ENCODE measurements at places on chromosomes 3 and 15.

GRCh38 chr3:189167027-189167766 lies 4.6 kb upstream of the TPRG1 start:
- DNase-seq = no peak

DNA sequence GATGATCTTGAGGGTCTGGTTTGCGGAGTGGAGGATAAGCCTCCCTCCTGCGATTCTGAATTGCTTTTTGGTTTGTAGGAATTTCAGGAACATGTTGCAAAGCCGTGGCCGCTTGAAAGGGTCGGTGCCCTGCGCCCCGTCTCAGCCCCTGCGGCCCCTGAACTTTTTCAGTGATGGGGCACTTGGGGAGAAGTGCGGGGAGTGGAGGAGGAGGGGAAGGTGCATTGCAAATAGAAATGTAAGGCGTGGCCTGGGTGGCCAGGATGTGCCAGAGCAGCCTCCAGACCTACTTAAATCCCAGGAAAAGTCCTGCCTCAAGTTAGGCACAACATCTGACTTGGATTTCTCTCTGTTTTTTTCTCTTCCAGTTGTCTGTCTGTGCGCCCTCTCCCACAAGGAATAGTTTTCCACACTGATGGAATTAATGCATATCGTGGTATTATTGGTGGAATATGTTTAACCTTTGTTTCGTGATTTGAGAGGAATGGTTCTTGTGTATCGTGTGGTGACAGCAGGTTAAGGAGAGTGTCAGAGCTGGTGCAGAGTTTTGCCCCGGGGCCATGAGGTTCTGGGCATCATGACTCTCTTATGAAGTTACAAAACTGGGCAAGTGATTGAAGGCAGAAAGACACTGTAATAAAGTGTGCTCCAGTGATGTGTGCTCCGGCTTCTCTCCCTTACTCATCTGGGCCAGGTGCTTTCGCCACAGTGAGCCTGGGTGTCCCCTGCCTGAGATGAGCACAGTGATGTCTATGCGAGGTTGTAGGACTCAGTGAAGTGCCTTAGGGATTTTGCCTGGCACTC lies 153.8 kb downstream of the PGPEP1L start:
- no peak for DNase-seq

GRCh38 chr15:76062286-76062685 lies 2.5 kb downstream of the TMEM266 start:
- DNase-seq = no peak

DNA sequence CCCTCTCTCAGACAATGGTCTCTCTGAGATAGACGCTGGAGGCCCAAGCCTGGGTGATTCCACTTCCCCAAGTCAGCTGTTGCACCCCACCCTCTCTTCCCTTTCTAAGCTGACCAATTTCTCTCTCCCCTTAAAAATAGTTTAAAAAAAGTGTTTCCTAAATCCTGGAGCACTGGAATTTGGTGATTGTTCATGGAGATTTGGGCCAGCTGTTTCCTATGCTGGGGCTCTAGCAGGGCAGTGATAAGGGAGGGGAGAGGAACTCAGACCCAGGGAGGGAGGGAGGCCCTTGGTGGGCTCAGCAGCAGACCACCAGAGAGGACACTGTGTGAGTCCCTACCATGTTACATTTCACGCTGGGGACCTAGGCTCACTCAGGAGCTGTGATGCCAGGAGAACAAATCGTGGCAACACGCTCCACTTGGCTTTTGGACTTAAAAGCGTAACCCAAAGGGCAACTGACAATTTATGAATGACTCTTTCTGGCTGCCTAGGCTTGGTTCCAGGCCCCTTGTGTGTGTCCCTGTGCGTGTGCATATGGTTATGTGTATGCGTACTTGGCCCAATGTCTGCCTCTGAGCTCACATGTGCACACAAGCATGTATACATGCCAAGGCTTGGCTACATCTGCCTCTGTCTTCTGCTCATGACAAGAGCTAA lies 59.8 kb upstream of the INSYN1 start:
- DNase-seq = no peak

- DNase-seq = no peak
Observed at GRCh38 chr3:56484122-56484521, 15.9 kb upstream of the ERC2 start.

- DNase-seq = no peak
Observed at GRCh38 chr3:109411547-109411946, 74.2 kb upstream of the DPPA4 start.

- no peak for DNase-seq
Observed at GRCh38 chr3:155015776-155016436, 64.2 kb upstream of the MME start.

DNA sequence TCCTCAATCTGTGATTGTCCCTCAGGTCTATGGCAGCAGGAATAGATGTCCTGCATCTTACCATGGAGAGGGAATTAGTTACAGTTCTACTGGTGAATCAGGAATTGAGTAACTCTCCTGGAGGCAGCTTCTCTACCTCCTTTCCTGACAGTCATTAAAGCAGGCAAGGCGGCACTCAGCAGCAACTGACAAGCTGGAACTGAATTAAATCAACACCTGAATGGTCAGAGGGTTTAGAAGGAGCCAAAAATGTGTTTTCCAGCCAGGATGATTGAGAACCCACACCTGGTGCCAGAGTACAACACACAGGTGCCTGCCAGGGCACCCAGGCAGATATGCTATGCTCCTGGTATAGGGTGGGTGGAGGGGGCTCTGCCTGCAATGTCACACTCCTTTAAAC lies 43.1 kb upstream of the TIPARP start:
- DNase-seq = no peak

DNA sequence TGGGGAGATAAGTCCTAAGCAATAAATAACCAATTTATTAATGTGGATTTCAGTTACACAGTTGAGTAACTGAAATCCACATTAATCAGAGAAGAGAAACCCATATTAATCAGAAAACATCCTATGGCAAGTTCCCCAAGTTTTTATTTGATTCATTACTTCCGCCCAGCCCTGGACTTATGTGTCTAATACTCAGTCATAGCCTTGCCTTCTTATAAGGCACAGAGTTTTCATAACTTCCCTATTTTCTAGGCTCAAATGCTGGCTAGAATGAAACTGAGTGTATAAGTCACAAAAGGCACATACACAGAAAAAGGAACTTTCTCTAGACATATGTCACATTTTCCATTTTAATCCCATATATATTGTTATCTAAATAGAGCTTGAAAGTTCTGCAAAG lies 28.8 kb downstream of the CD47 start:
- no peak for DNase-seq

DNA sequence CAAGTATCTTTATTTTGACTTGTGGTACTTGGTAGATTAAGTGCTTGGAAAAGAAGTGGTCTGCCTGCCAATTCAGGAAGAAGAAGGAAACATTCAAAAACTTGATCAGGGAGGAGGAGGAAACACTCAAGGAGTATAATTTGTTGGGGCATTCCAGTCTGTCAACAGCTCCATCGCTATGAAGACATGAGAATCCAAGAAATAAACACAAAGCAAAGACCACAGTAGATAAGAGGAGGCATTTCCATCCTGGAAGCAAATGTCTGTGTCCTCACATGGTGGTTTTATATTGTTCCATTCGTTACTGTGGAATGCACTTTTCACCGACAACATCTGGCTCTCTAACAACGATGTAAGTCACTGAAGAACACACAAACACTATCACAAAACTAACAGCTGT lies 176.1 kb upstream of the FRMD4B start:
- no peak for DNase-seq

DNA sequence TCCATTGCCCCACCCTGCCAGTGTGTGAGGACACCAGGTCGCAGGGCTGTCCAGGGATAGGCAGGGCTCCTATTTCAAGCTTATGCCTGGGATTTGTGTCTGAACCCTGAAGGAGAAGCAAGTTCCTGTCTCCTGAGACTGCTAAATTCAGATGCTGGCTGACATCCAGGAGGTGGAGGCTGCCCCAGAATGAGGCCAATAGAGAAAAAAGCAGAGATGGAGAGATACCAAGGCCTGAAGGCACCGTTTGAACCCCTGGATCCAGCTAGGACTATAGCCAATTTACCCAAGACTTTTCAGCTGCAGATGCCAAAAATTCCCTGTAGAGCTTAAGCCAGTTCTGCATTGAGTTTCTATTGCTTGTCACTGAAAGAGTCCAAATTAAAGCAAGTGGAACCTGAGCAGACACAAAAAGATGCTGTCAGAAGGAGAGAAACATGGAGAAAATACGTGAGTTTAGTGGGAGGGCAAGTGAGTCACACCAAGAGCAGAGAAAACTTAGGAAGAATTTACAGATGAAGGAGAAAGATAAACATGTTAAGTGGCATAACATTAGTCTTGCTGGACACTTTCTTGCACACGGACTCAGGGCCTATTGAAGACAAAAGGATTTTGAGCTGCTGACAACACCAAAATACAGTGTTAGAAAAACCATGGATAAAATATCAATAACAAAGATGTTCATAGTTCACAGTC lies 148.6 kb downstream of the CNTN3 start:
- no peak for DNase-seq

GRCh38 chr3:113545594-113545993 lies 13.2 kb downstream of the SIDT1 start:
- DNase-seq = no peak

GRCh38 chr3:135514060-135514448 lies 451.5 kb upstream of the PPP2R3A start:
- DNase-seq = no peak

DNA sequence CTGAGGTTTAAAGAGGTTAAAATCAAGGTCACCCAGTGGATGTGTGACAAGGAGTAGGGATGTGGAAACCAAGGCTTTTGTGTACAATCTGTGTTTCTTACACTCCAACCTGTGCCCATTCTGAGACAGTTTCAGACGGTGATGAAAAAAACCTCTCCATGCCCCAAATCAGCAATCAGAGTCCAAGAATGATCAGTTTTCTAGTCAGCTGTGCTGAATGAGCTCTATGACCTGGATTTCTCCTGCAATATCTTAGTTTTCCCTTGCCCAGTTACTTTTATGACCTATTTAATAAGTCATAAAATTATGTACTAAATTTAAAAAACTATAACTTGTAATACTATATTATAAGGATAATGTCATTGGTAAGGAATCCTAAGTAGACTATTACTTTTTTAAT lies 37.5 kb upstream of the CBLB start:
- DNase-seq = no peak

- no peak for DNase-seq
Observed at GRCh38 chr15:31127596-31128261, 26.2 kb upstream of the TRPM1 start.

- DNase-seq = no peak
Observed at GRCh38 chr15:83581381-83581780, 72.5 kb upstream of the ADAMTSL3 start.

DNA sequence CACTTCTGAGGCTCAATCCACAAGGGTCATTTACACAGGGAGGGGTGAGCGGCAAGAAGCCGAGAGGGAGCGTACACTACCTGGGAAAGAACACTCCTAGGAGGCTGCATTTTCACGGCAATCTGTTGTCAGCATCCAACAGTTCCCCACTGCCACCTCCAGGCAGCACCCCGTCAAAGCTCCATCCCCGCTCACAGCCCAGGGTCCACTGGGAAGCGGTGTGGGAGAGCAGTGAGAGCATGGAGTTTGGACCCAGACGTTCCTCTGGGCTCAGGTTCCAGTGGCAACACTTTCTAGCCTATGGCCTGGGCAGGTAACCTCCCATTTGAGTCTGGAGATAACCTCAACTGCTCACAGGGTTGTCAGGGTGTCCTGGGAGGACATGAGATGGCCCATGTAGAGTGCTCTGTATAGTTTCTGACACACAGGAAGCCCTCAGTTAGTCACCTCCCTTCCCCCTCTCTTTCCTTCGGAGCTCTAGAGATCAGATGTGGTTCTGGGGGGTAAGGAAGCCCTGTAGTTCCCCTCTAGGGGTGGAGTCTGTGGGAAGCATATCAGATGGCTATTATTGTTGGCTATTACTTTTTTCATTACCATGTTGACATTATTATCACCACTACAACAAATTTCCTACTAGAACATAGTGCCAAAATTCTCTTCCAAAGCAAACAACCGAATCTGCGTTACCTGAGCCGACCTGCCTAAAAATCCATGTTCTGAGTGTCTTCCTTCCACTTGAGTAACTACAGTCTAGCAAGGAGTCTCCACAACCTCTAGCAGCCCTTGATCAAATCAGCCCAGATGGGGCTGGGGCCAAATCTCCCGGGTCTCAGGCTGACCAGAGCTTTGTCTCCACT lies 29.1 kb downstream of the RUVBL1 start:
- DNase-seq = no peak

- no peak for DNase-seq
Observed at GRCh38 chr15:24078310-24079029, 391.4 kb upstream of the NDN start.

DNA sequence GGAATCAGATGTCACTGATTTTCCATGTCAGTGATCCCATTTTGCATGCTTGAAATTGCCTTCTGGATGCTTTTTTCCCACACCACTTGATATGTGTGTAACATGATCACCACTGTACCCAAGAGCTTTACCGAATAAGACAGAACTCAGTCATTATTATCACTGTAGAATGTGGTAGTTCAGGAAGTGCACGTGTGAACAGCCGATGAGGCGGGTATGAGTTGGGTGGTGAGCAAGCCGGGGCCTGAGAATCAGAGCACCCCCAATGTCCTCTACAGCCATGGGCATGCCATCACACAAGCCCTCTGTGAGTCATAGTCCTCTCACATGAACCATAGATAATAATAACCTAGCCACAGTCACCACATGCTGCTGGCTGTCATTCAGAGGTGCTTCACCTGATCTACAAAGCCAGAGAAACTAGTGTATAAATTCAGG lies 470.8 kb downstream of the SOX2 start:
- DNase-seq = no peak

- DNase-seq = no peak
Observed at GRCh38 chr3:155428563-155428962, 135.1 kb upstream of the STRIT1 start.

DNA sequence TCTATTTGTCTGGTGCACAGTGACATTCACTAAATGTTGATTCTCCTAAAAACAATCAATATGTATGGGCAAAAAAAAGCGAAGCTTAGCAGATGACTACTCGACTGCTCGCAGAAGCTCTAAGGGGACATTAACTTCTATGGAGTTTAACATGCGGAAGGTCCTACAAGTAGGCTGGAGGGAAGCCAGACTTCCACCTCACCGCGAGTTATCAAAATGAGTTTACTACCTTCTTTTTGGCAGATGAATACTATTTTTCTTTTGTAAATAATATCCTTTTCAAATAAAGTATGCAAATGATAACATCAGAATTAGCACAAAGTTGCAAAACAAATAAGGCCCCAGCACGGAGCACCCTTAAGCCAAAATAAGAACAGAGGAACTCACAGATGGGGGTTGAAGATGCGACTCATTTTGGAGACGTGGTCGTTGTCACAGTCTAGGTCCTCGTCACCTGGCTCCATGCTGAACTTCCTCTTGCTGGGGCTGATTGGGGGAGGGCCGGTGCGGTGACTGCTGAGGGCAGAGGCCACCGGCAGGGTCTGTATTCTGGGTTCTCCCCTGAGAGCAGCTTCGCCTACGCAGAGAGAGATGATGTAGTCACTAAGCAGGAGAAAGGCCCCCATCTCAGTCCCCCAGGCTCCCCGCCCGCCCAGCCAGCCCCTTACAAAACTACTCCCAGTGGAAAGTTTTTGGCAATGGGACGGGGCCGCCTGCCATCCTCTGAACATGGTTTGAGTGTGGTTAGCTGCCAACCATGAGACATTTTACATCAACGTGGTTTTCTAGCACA lies 42.1 kb downstream of the VGLL4 start:
- DNase-seq = no peak
